ENCODE measurements at places on chromosomes 4 and X. TPM values are rescaled to one million over a fixed set of nuclear protein-coding genes. Genes with fewer than 3 reads are reported as not detected.

- DNase-seq = no peak
These were observed 276.3 kb upstream of the GALNT7 start for GRCh38 chr4:172892300-172892699.

- no peak for DNase-seq
These were observed 782.3 kb downstream of the PCDH18 start for GRCh38 chr4:136749989-136750388.

- no peak for DNase-seq
These were observed 157.7 kb downstream of the CEP135 start for GRCh38 chr4:56106180-56107147.

DNA sequence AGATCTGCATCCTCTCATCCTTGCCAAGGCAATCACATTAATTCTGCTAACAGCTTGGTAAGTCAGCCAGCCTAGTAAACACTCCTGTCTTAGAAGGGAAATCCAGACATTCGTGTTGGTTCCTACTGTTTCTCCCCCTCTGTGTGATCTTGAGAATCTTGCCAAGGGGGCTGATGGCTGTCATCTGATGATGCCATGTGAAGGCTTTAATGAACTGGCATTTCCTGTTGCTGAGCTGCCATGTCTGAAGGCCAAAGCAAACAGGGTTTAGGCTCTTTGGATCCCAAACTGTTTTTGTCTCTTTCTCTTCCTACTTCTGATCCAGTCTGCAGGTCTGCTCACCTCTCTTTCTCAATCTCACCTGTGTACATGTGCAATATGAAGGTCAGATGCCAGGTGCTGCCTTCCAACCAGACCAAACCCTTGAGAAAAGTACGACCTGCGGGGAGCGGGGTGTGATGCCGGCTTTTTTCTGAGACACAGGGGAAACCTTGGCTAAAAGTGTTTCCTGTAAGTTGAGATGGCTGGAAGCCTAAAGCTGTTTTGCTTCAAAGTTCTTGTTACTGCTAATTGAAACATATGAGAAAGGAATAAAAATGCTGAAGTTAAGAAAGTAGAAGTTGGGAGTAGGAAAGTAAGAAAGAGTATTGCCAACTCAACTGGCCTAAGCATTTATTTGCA lies 532.9 kb downstream of the ANKRD50 start:
- no peak for DNase-seq

GRCh38 chr4:16665942-16666551 lies 232.4 kb downstream of the LDB2 start:
- no peak for DNase-seq

GRCh38 chrX:120365320-120365719 lies 3.4 kb downstream of the ATP1B4 start:
- no peak for DNase-seq

DNA sequence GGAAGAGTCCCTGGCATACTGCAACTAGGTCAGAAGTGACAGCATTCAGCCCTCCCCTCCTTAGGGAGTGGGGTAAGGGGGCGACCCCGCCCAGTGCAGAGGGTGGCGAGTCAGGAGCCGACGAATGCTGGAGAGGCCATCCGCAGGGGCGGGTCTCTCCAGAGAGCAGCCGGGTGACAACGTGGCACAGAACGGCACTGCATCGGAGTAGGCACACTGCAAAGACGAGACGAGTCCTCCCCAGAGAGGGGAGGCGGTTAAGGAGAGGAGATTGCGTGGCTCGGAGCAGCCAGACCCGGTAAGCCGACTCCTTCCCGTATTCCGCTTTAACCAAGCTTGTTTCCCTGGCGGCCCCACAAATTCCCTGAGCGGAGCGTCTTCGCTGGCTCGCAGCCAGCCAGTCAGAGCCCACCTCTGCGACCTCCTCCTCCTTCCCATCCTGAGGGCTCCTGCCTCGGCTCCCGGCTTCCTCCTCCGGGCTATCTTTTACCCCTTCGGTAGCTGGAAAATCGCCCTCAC lies 54.9 kb downstream of the LINC00632 start:
- peak; percentile 33 for DNase-seq

DNA sequence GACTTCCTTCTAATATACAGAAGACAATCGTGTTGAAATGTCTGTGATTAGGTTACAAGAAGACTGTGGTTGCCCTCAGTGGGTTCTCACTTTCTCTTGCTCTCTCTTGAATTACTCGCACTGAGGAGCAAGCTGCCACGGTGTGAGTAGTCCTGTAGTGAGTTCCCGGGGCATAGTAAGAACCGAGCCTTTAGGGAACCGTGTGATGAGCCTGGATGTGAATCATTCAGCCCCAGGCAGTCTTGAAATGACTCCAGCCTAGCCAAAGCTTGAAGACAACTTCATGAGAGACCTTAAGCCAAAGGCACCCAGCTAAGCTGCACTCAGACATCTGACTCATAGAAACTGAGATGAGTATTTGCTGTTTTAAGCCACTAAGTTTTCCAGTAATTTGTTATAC lies 292.7 kb downstream of the SPOCK3 start:
- no peak for DNase-seq

- DNase-seq = no peak
These were observed 141.8 kb downstream of the CBR4 start for GRCh38 chr4:168868044-168868781.

GRCh38 chr4:1309261-1310010 lies 19.7 kb downstream of the MAEA start:
- DNase-seq = peak; percentile 86

DNA sequence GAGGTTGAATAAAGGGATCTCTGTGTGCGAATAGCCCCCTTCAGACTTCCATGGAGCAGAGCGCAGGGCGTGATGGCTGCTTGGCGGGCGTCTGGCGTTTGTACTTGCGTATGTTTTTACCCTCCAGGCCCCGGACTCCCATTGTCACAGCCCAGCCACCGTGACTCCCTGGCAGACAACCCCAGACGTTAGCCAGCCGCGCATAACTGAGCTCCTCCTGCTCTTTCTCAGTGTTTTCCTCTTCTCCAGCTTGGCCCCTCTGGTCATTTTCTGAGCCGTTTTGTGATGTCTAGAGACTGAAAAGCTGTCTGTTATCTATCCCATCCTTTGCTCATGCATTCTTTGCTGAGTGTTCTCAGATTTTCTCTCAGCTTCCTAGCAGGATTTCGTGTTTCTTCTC lies 54.3 kb downstream of the IGFBP7 start:
- DNase-seq = no peak

DNA sequence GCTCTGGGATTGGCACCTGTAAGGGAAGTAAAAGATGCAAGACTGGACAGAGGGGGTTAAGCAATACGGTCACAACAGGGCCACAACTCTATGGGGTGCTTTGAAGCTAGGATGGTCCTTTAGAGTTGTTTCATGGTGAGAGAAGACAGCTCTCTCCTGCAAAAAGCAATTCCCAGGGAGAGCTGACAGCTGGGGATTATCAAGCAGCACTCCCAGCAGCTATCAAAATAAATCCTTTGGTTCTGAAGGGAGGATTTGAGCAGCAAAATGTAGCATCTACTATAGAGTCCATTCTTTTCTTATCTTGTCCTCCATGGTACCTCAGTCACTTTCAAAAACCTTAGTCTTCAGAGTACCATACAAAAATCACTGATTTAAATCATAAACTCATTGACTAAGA lies 35.1 kb upstream of the AP1AR start:
- DNase-seq = no peak

The NRK gene
- total RNA-seq = 48.2 TPM

The HSFX1 gene
- total RNA-seq = 1.9 TPM

The GPC4 gene
- total RNA-seq = 44.8 TPM

The PDE6B gene
- total RNA-seq = 9.0 TPM

The TMEM156 gene
- not detected for total RNA-seq

The SLC10A4 gene
- total RNA-seq = 10.1 TPM
